Mammary epithelial cell (primary cell): ENCODE measurements at places on chromosomes 5 and 9. TPM values are rescaled to one million over a fixed set of nuclear protein-coding genes. Genes with fewer than 3 reads are reported as not detected.

Gene SPATA31C2
- total RNA-seq: not detected

Gene FOXD4L5
- total RNA-seq: 0.51 and 0.52 TPM in 2 replicates

Gene SAPCD2
- total RNA-seq: 1.0 TPM

Gene DIPK1B
- 0.50 TPM for total RNA-seq

Gene ZNF483
- 5.7 TPM for total RNA-seq

Gene SH3RF2
- total RNA-seq: 58.8 and 76.1 TPM in 2 replicates

Gene CCNI2
- not detected for total RNA-seq

Gene EQTN
- not detected in 2 replicates for total RNA-seq

Gene CNTFR
- total RNA-seq: not detected in 2 replicates

Gene SFXN1
- 50.2 and 79.4 TPM in 2 replicates for total RNA-seq

Gene OBP2B
- 0.50 TPM for total RNA-seq

Gene STC2
- 311 TPM for total RNA-seq

Gene SPIN1
- 86.7 and 103 TPM in 2 replicates for total RNA-seq
